ENCODE measurements at places on chromosomes 7 and 10.

GRCh38 chr10:79044036-79044632 is 24.6 kb upstream of the ZMIZ1 start:
- DNase-seq, result no peak

- DNase-seq, result no peak
Measured at GRCh38 chr7:104979167-104979841, 34.7 kb upstream of the KMT2E start.

DNA sequence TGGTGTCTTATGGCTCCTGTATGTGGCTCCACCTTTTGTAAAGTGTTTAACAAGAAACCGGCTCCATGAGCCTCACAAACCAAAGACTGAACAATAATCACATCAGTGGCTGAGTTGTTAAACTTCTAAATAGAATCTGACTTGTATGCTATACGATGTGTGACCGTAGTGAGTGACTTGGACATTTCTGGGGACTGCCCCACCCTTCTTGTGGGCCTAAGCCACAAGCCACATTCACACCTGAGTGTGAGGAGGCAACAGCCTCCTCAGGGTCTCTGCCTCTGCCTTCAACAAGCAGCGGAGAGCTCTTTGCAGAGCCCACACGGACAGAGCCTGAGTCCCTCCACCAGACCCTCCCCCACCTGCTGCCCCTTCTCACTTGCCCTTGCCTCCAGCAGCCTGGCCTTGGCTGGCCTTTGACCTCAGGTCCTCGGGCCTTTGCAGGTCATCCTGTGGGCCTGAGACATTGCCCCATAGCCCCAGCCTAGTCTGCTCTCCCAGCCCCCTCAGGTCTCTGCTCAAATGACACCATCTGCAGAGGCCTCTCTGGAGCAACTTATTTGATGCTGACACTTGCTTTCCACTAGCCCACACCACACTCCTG is 156.8 kb upstream of the TNS3 start:
- no peak for DNase-seq

- no peak for DNase-seq
Measured at GRCh38 chr10:101284744-101285463, 55.6 kb upstream of the LBX1 start.

DNA sequence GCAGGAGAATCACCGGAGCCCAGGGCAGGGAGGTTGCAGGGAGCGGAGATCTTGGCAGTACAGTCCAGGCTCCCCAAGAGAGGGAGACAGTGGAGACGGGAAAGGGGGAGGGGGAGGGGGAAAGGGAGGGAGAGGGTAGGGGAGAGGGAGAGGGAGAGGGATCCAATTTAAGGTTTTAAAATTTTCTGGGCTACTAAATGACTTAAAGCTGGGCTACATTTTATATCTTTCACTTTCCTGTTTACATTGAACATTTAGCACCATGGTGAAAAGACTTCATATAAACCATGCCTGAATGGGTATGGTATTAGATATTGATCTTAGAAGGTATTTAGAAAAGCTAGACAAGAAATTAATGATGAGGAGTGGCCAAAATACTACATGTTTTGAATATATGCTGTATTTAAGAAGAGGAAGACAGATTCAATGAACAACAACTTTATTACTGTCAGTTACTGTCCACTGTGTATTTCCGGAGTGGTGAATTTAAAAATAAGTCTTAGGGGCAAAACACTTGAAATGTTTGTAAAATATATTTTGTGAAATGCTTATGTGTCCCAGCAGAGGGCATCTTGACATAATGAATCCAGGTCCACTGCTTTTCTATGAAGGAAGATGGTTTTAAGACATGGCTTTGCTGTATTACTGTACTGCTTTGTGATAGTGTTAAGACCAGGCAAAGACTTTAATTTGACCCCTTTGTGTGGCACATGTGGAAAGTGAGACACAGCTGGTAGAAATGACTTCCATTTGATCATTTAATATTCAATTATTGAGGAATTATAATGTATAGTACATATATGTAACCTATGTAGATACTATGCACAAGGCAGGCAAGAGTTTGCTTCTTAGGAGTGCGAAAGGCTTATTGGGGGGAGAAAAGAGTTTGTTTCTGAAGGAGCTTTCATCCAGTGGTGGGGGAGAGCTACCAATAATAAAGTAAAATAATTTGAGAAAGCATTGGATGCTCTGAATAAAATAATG is 52.8 kb downstream of the NRF1 start:
- DNase-seq, result no peak

- no peak for DNase-seq
Measured at GRCh38 chr7:108268200-108268820, 138.1 kb upstream of the LAMB4 start.

DNA sequence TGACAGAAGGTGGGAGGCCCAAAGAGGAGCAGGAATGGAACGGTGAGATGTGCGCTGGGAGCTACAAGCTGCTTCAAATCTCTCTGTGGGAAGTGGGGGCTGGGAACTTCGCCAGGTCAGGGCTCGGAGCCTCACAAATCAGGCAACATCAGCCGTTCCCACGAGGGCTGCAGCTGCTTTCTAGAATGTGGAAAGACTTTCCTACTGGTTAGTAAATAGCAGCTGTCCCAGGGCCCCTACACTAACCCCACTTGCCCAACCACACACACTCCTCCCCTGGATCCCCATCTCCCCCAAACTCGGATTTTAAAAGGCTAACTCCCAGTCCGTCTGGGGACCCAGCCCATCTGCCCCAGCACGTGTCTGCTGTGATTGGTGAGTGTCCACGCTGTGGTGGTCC is 40.6 kb upstream of the PITRM1 start:
- DNase-seq, result no peak

DNA sequence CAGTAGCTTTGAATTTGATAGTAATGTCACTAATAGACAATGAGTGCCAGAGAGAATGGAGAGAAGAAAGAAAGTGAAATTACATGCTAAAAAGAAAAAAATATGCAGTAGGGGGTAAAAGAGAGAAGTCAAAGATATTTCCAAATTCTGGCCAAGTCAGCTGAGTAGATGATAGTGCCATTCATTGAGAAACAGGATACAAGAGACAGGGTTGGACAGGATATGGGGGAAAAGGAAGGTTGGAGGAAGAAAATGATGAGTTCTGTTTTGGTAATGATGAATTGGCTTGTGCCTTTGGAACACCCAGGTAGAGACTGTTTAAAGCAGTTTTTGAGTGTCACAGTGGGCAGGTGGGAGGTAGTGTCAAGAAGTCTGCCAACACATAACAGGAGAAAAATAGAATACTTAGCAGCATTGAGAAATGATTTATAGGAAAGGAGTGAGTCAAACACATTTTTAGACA is 78.3 kb downstream of the LRRC17 start:
- no peak for DNase-seq

DNA sequence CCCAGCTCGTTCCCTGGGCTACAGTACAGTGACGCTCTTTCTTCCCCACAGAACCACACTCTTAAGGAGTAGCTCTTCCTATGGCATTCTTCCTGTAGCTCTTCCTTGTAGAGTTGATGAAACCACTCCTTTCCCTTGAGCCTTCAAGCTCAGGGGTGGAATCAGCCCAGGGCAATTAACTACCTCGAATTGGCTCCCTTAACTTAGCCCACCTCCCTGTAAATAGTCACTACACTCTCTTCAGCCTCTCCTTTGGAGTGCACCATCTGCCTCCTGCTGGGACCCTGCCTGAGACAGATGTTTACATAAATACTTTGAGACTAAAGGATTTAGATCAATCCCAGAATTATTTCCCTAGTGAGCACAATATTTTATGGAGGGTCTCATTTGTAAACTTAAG is 537.8 kb upstream of the AUTS2 start:
- no peak for DNase-seq

- DNase-seq, result no peak
Measured at GRCh38 chr7:100432053-100432452, 2.4 kb downstream of the MEPCE start.

DNA sequence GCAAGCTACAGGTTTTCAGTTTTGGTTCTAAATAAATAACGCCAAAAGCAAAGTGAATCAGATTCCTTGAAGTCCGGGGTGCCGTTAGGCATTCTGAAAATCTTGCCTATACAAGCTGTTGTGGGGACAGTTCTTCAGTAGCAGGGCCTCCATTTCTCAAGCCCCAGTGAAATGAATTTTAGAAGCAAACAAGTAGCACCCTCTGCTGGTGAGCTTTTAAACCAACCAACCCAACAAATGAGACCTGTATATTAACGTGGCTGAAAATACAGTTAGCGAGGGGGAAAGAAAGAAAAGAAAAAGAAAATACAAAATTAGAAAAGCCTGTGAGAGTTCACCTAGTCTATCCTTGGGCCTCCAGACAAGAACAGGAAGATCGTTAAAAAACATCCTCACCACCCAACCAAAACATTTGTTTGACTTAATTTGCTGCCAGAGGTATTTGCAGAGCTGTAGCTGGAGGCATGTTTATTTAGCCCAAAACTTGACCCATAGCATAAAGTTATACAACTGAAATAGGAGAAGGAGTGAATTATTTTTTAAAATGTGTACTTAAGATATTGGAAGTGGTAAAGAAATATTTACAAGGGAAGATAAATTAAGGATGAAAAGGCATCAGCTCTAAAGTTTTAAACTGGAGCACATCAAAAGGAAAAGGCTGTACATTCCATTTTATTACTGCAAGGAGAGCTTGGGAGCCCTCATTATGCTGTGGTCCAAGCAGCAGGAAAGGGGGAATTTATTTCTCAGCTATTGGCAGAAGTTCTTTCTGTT is 98.9 kb downstream of the DYNC1I1 start:
- peak; percentile 50 for DNase-seq

DNA sequence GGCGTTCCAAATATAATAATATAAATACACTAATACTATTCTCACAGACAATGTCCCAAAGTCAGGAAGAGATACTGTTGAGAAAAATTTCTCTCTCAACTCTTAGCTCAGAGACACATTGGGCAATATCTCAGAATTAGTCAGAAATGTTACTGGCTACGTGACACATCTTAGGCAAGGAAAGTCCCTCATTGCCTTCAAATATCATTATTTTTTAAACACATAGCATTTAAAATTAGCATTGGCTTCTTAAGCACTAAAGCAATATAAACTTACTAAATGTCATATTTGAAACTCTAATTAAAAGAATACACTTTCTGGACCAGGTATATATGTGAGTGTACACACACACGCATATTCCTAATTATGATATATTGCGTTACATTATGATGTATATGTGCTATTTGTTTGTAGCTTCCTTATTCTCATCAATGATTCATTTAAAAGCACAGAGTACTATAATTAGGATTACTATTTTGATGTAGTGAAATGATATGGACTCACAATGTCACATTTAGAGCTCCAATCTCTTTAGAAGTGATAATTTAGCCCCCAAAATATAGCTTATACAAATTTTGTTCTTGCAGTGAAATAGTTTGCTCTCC is 255.8 kb downstream of the TWIST1 start:
- DNase-seq, result no peak

- no peak for DNase-seq
Measured at GRCh38 chr10:5466451-5467206, 32.7 kb downstream of the CALML5 start.

- DNase-seq, result no peak
Measured at GRCh38 chr10:34940436-34940835, 125.3 kb upstream of the PARD3 start.
